ENCODE measurements at places on chromosomes 11 and 22.

DNA sequence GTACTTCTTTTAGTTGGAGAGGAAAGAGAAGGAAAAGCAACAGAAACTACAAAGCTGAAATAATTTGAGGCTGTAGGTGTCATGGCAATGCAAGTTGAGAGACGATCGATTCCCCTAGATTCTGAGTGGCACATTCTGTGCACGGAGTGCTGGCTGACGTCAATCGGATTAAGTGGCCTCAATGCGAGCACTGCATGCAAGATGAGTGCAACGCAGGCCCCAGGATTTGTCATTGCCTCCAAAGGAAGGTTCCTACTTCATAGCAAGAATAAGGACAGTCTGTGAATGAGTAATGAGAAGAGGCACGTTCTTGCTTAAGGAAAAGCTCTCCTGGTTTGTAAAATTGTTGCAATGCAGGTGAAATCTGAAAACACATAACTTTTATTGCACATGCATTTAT, 892.4 kb downstream of the KCNA4 start:
- H3K27me3 ChIP-seq = no peaks in the 10 kb centered on the region
- no peak overlapping the region for H3K27ac ChIP-seq
- no peak overlapping the region for H3K4me3 ChIP-seq
- no peak for DNase-seq
- no peaks in the 10 kb centered on the region for H3K36me3 ChIP-seq
- H3K4me1 ChIP-seq = no peaks in the 10 kb centered on the region

- H3K27me3 ChIP-seq = no peaks in the 10 kb centered on the region
- H3K36me3 ChIP-seq = no peaks in the 10 kb centered on the region
- no peak overlapping the region for H3K27ac ChIP-seq
- no peak for DNase-seq
These were observed 16.6 kb downstream of the PAK1 start for GRCh38 chr11:77457340-77457739.

DNA sequence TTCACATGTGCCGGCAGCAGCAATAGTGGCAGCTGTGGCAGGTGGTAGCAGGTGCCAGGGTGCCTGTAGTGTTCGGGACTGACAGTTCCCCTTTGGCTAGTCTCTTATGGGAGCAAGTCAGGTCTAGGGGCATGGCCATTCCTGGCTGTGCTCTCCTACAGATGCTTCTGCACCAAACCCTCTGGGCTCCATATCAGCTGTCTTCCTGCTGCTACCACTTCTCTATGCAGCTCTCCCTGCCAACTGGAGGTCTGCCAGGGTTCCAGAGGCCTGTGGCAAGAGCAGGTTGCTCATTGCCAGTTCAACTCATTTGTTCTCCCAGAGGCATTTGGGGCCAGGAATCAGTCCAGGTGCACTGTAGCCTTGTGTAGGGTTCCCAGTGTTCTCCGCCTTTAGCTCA, 473.7 kb downstream of the JRKL start:
- no peak overlapping the region for H3K27ac ChIP-seq
- H3K4me1 ChIP-seq = no peaks in the 10 kb centered on the region
- H3K36me3 ChIP-seq = no peaks in the 10 kb centered on the region
- no peak for DNase-seq
- no peak overlapping the region for H3K4me3 ChIP-seq

DNA sequence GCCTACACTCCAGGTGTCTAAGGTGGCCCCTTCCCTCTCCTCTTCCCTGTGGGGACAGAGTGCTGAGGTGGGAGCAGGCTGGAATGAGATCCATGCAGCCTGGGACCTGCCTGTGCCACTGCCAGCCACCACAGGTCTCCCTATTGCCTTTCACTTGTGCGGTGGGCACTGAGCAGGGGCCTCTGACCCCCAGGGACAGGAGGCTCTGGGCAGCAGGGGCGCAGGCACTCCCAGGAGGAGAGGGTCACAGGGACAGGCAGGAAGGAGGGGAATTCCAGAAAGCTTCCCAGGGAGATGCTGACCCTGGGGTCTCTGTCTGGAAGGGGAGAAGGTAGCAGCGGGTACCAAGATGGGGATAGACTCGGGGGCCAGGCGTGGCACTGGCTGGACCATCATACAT, 228.5 kb upstream of the B3GAT1 start:
- H3K4me1 ChIP-seq = no peaks in the 10 kb centered on the region
- H3K4me3 ChIP-seq = no peak overlapping the region
- no peaks in the 10 kb centered on the region for H3K36me3 ChIP-seq
- no peak overlapping the region for H3K27ac ChIP-seq

DNA sequence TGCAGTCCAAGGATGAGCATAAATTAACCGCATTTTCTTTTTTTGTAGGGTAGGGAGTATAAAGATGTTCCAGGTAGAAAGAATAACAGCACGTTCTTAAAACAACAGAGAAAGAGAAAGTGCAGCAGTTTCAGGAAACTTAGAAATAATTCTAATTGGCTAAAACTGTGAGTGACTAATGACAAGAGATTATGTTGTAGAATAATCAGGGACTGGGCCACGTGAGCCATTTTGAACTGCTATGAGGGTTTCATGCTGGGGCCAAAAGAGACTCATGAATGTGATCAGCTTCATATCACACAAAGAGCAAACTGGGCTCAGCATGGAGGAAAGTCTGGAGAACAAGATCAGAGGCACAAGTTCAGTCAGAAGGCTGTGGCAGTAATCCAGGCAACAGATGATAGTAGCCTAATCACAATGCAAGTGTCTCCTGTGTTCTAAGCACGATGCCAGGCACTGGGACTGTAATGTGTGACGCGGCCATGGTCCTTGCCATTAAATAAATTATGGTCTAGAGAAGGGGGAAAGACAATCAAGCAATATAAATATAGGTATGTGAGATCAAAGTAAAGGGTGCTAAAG, 17.9 kb downstream of the CWF19L2 start:
- no peak for DNase-seq
- H3K27ac ChIP-seq = no peak overlapping the region
- H3K36me3 ChIP-seq = no peaks in the 10 kb centered on the region
- H3K4me3 ChIP-seq = no peak overlapping the region

DNA sequence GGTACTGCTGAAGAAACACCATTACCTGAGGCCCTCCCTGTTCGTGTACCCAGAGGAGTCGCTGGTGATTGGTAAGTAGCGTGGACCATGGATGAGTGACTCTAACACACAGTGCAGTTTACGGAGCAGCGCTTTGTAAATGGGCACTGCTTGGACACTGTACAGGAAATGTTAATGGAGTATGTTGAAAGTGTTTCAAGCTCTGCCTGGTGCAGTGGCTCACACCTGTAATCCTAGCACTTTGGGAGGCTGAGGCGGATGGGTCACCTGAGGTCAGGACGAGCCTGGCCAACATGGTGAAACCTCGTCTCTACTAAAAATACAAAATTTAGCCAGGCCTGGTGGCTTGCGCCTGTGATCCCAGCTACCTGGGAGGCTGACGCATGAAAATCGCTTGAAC, 29.7 kb downstream of the XRCC6 start:
- no peaks in the 10 kb centered on the region for H3K36me3 ChIP-seq
- no peak overlapping the region for H3K4me3 ChIP-seq
- no peaks in the 10 kb centered on the region for H3K27me3 ChIP-seq
- H3K4me1 ChIP-seq = no peaks in the 10 kb centered on the region
- no peak for DNase-seq

- no peaks in the 10 kb centered on the region for H3K27me3 ChIP-seq
- no peak overlapping the region for H3K27ac ChIP-seq
- no peak overlapping the region for H3K4me3 ChIP-seq
- no peaks in the 10 kb centered on the region for H3K36me3 ChIP-seq
- no peaks in the 10 kb centered on the region for H3K4me1 ChIP-seq
These were observed 467.0 kb downstream of the LUZP2 start for GRCh38 chr11:24963852-24964251.

- H3K4me1 ChIP-seq = peaks cover 44% of the 10 kb centered on the region
- H3K27ac ChIP-seq = no peak overlapping the region
- no peaks in the 10 kb centered on the region for H3K36me3 ChIP-seq
These were observed 1.7 kb upstream of the RTN4RL2 start for GRCh38 chr11:57458410-57459163.

DNA sequence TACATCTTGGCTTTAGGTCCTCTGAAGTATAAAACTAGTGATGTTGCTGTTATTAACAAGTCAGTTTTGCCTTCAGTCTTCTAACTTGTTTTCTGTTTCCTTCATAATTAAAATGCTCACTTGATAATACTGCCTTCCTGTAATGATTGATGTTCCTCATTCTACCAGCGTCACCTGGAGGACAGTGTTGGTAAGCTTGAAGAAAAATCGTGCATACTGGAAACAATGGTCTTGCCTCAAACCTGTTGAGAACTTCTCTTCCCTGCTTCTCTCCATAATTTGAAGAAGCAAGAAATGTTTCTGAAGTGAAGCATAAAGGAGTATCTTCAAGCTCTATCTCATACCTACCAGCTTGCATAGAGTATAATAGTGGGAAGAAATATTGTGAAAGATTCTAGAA, 3.0 kb downstream of the YWHAH start:
- peaks cover 73% of the 10 kb centered on the region for H3K4me1 ChIP-seq
- no peaks in the 10 kb centered on the region for H3K27me3 ChIP-seq
- H3K4me3 ChIP-seq = no peak overlapping the region
- H3K36me3 ChIP-seq = peaks cover 31% of the 10 kb centered on the region
- peak overlapping the region; percentile 97 for H3K27ac ChIP-seq
- no peak for DNase-seq

DNA sequence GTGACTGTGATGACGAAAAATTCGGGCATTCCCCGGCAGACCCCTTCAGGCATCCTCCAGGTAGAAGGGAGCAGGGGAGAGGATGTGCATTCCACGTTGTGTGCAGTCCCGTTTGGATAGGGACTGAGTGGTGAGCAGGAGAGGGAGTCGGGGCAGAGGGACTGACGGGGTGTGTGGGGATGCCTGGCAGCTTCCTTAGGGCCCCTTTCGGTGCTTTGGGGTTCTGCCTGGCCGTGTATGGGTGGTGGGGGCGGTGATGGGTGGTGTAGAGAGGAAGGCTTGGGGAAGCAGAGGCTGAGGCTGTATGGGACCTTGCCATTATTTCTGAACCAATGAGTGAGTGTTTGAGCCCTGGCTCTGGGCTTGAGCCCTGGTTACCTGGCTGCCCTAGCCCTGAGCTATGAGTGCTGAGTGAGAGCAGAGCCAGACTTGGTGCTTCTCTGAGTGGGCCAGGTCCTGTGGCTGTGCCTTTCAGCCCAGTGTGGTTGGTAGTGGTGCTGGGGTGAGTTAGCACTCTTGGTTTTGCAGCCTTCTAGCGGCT, 914 bp downstream of the INPPL1 start:
- H3K4me3 ChIP-seq = peak overlapping the region; percentile 88
- H3K36me3 ChIP-seq = peaks cover 39% of the 10 kb centered on the region
- peak overlapping the region; percentile 97 for H3K27ac ChIP-seq

- H3K27me3 ChIP-seq = no peaks in the 10 kb centered on the region
- H3K4me3 ChIP-seq = no peak overlapping the region
- DNase-seq = no peak
- no peaks in the 10 kb centered on the region for H3K36me3 ChIP-seq
These were observed 15.8 kb downstream of the IL17RA start for GRCh38 chr22:17100621-17101020.

DNA sequence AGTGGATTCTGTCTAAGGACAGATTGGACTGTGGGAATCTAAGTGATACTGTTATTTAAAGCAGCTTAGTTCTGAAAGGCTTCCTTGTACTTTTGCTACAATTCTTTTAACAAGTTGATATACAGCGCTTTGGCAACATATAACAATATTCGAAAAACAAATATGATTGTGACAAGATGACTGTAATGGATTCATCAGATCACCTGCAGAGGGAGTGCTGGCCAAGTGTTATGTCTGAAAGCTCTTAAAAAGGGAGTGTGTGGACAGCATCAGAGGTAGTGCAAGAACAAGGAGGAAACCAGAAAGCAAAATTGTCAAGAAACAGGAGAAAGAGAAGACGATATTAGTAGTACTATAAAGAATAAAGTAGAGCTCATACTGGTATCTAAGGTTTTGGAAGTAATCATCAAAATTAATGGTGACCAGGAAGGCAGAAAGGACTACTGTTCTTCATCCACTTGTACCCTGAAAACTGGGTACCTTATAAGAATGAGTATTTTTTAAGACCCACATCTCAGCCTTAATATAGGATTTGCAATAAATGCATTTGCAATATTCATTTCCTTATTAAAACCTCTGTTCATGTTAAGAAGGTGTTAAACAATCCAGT, 1112.0 kb upstream of the CCDC90B start:
- H3K27me3 ChIP-seq = no peaks in the 10 kb centered on the region
- no peak overlapping the region for H3K4me3 ChIP-seq
- DNase-seq = no peak
- H3K27ac ChIP-seq = no peak overlapping the region
- no peaks in the 10 kb centered on the region for H3K36me3 ChIP-seq
- H3K4me1 ChIP-seq = no peaks in the 10 kb centered on the region

GRCh38 chr11:61764606-61765260, 12.3 kb downstream of the MYRF start:
- no peak overlapping the region for H3K4me3 ChIP-seq
- H3K36me3 ChIP-seq = no peaks in the 10 kb centered on the region
- H3K27me3 ChIP-seq = no peaks in the 10 kb centered on the region
- DNase-seq = no peak
- H3K4me1 ChIP-seq = no peaks in the 10 kb centered on the region

DNA sequence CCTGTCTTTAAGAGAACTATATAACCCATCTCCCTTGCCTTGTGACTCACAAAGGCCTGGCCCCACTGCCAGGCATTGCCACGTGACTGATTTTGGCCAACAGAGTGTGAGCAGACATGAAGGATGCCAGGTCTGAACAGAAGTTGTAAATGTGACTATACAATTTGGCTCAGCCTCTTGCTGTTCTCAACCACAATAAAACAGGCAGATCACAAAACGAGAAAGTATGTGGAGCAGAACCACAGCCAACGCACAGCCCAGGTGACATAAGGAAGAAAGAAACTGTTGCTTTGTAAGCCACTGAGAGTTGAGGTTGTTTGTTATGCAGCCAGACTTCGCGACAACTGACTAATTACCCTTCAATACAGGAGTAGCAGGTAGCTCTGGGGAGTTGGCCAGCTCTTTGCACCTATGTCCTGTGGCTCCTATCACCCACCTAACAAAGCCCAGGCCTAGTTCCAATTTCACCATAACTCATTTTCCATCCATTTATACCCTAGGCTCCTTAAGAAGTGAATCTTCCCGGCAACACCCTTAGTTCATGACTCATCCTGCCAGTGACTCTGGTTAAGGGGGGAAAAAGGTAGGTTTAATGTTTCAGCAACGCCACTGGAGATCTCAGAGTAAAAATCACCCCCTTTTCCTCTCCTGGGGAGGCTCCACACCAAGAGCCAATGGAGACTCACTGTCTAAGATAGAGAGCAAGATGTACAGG, 53.7 kb downstream of the GALNT18 start:
- no peak overlapping the region for H3K4me3 ChIP-seq
- peaks cover 23% of the 10 kb centered on the region for H3K4me1 ChIP-seq
- H3K36me3 ChIP-seq = no peaks in the 10 kb centered on the region
- H3K27me3 ChIP-seq = no peaks in the 10 kb centered on the region

All from left lung (tissue), 14 donors.